ENCODE measurements at places on chromosomes 16 and 17.

DNA sequence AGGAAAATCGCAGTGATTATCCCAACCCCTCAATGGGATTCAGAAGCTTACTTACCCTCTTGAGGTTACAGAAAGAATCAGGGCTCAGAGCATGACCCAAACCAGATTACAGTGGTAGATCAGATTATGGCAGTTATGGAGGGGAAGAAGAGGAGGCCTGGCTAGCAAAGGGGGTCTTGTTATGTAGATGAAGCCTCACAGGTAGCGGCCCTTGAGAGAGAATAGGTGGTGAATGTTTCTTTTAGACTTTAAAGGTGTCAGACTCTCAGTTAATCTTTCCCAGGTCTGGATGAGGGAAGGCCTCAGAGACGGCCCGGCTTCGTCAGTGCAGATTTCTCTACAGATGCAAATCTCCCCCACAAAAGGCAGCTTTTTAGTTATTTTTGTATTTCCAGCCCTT is 15.6 kb downstream of the RNF112 start:
- DNase-seq: no peak

DNA sequence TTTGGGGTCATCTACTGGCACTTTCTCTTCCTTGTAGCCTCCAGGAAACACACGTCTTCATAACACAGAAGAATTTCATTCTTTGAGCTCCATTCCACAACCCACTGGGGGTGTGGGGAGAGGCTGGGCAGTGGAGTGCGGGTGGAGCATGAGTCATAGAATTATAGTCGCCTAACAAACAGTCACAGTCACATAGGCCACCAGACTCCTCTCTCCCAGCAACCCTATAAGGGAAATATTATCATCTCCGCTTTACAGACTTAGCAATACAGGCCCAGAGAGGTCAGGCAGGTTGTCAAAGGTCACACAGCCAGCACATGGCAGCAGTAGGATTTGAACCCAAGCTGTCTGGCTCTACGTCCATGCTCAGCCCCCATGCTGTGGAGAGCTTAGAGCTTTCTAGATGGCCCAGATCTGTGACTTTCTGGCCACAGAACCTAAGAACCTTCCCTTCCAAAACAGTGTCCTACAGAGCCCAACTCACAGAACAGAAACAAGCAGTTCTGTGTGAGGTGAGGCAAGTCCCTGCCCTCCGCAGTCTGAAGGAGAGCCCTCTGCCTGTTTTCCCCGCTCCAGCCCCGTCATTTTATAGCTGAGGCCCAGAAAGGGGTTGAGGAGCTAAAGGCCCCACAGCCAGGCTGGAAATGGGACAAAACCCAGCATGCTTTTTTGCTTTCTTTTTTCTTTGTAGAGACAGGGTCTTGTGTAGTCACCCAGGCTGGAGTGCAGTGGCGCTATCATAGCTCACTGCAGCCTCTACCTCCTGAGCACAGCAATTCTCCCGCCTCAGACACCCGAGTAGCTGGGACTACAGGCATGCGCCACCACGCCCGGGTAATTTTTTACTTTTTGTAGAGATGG is 10.7 kb upstream of the LITAF start:
- DNase-seq: peak; percentile 95

- DNase-seq: peak; percentile 90
Measured at GRCh38 chr16:3027983-3028715, 4.3 kb downstream of the THOC6 start.

- no peak for DNase-seq
Measured at GRCh38 chr16:23901178-23902033, 65.6 kb downstream of the PRKCB start.

GRCh38 chr17:69870091-69870530 is 204.9 kb upstream of the KCNJ16 start:
- no peak for DNase-seq

DNA sequence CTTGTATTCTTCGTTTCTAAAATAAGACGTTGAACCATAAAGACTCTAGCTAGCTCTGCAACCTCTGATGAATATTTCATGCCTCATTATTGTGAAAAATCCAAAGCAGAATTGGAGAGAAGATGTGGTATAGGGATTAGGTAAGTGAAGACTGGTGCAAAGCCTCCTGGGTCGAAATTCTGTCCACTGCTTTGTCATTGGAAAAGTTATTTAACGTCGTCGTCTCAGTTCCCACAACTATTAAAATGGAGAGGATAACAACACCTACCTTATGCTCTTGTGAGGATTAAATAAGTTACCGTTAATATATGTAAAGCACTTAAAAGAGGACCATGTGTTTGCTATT is 1.4 kb upstream of the PRPSAP2 start:
- DNase-seq: no peak
